ENCODE measurements at places on chromosomes 13 and 19. TPM values are rescaled to one million over a fixed set of nuclear protein-coding genes. Genes with fewer than 3 reads are reported as not detected.

DNA sequence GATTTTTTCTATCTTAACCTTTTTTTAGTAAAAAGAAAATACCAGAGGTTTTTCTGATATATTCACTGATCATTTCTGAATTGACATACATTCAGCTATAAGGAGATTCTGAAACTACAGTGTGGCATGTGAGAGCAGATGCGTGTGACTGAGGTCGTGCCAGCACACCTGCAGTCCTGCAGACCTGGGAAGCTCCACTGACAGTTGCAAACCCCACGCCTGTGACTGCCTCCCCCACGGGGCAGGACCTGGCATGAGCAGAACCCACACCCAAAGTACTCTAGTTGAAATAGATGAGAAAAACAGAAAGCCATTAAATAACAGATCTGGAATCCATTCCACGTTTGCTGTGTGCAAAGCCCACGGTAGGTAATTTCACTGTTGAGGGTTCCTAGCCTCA lies 80.7 kb downstream of the TEX29 start:
- DNase-seq = no peak

- DNase-seq = peak; percentile 48
Measured at GRCh38 chr19:34963573-34964406, at the start of gene ZNF792. Gene ZNF792, minus strand, starts transcription at chr19:34964229. Its CDS starts 567 bp downstream, at chr19:34963662.

ERCC5 gene
- 48.1 TPM for total RNA-seq

ZNF649 gene
- total RNA-seq = 10.9 TPM

DNA sequence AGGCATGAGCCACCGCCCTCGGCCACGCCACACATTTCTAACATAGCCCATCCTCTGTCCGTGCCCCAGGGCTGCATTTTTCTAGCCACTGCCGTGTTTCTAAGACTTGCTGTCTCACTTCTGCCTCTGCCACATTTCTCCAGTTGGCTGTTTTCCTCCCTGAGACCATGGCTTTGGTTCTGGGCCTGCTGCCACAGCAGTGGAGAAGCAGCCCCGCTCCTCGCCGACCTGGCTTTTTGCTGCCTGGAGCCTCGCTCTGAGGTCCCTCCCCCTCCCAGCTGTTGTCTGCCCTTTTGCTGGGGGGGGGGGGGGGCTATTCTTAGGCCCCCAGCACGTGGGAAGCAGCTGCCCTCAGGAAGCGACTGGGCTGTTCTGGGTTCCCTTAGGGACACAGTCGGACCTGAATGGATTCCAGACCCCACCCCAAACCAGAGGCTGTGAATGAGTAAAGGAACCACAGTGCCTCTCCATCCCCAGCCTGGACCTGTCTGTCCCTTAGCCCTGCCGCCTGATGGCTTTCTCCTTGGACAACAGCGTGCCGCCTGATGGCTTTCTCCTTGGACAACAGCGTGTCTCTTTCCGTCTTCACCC lies 3.3 kb downstream of the GYS1 start:
- no peak for DNase-seq

ONECUT3 gene
- not detected for total RNA-seq

DNA sequence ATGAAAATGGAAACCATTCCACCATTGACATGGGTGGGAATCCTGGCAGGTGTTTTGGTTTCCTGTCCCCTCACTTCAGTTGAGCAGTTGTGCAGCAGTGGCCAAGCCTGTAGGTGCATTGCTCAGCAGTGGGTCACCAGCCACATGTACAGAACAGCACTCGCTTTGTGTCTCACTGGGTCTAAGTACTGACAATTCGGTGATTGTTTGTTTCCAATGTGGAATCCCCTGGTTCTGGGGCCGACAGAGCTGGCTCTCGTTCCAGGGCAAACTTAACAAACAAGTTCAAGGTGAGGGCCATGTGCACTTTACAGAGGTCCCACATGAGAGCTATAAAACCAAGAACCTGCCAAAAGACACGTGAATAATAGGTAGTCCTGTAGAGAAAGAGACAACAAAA lies 54.1 kb upstream of the SPATA13 start:
- no peak for DNase-seq

CLDND2 gene
- not detected for total RNA-seq

DNA sequence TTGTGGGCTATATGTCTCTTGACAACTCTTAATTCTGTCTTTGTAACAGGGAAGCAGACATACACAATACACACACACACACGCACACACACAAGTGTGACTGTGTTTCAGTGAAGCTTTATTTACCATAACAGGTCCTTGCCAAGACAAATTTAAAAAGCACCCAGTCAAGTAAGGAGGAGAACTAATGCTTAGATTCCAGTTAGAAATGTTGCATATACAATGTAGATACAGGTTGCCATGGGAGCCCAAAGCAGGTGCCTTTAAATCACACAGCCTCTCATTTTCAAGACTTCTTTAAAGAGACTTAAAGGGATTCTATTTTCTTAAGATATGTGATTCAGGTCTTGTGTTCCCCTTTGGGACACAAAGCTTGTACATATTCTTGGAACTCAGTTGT lies 1551.9 kb downstream of the EFNB2 start:
- DNase-seq = no peak

GRCh38 chr13:110887597-110888333 lies 27.1 kb downstream of the ANKRD10 start:
- DNase-seq = no peak

GRCh38 chr13:66344805-66345517 lies 885.2 kb downstream of the PCDH9 start:
- DNase-seq = no peak

DNA sequence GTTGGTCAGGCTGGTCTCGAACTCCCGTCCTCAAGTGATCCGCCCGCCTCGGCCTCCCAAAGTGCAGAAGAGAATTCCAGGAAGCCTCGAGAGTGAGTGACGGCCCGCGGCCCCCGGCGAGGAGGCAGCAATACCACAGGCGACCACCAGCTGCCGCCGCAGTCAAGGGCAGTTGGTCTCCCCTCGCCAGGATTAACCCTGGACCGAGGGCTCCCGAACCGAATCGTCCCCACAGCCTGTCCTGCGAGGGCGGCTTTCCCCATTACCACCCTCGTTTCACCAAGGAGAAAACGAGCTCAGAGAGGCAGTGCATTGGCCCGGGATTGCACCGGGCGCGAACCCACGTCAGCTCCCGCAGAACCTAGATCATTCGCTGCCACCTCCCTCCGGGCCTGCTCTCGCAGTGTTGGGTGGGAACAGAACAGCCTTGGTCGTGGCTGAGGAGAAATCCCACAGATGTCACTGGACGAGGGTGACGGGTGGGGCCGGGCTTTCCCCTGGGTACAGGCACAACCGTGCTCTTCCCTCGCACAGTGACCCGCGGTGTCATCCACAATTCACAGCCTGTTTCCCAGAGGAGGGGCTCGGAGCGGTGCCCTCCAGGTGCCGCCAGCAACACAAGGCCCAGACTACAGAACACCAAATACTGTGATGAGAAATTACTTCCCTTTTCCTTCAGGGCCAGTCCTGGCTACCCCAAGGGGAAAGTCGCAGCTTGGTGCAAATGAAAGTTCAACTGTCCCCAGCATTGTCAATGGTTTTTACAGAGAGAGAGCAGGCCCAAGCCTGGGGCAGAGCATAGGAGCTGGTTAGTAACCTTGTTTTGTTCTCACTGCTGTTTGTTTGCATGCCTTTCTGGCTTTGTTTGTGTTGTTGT lies 24.8 kb downstream of the C2CD4C start:
- no peak for DNase-seq

GRCh38 chr13:103931331-103931845 lies 865.2 kb upstream of the SLC10A2 start:
- no peak for DNase-seq

DNA sequence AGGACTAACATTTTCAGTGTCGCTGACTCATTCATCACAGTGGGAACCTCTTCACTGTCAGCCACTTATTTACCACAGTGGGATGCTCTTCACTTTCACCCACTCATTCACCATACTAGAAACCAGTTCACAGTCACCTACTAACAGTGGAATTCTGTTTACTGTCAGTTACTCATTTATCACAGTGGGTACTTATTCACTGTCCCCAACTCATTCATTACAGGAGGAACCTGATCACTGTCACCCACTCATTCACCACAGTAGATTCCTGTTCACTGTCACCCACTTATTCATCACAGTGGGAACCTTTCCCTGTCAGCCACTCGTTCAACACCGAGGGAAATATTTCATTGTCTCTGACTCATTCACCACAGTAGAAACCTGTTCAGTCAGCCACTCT lies 10.1 kb upstream of the ZNF85 start:
- DNase-seq = no peak

DNA sequence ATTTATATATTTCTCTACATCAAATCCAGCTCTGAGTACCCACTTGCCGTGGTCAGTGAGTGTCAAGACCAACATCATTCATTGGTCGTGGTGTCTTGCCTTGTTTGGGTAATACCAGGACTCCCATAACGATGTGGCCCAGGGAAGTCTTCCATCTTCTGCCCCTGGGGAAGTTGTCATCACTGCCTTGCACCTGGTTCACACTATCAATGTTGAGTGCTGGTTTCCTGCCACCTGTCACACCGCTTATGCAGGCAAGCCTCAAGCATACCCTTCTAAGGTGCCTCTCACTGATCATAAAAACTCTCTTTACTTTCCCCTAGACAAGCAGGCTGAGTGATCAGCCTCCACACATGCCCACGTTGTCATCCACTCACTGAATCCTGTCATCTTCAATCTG lies 382.4 kb downstream of the KCTD12 start:
- no peak for DNase-seq

IGLON5 gene
- not detected for total RNA-seq

OSCAR gene
- 0.07 TPM for total RNA-seq

PSG2 gene
- total RNA-seq = not detected

DNA sequence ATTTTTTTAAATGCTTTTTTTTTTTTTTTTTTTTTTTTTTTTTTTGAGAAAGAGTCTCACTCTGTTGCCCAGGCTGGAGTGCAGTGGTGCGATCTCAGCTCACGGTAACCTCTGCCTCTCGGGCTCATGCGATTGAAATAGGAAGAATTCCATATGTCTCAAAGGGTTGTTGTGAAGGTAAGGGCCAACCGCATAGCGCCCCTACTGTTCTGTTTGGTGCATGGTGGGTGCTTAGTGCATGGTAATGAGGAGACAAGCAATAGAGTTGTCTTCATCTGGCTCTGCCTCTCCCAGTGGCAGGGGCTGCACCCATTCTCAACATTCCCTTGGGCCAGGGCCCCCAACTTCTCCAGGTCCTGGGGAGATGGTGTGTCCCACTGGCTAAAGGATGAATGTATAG lies 68.7 kb downstream of the RASL11A start:
- no peak for DNase-seq

COMP gene
- total RNA-seq = not detected

GRCh38 chr19:1752757-1753728 lies at the start of gene ONECUT3:
Gene ONECUT3, plus strand, starts transcription at chr19:1753506. Its CDS starts 157 bp downstream, at chr19:1753663.
- no peak for DNase-seq

DNA sequence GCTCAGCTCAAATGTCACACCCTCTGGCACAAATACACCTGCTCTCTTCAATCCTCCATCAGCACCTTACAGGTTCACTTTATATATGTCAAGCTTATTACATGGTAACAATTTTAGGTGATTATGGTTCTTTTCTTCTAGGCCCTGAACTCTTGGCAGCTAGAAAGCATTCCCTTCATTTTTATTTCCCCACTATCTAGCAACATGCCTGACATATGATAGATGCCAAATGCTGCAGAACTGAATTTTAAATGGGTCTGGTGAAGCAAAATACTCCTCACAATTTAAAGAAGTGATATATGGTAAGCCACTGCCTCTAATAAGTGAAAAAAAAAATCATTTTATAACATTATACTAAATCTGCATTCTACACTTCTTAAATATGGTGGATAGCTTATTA lies 95.2 kb downstream of the USP12 start:
- DNase-seq = no peak

GRCh38 chr13:56924401-56924800 lies 216.3 kb upstream of the PRR20A start:
- no peak for DNase-seq

DNA sequence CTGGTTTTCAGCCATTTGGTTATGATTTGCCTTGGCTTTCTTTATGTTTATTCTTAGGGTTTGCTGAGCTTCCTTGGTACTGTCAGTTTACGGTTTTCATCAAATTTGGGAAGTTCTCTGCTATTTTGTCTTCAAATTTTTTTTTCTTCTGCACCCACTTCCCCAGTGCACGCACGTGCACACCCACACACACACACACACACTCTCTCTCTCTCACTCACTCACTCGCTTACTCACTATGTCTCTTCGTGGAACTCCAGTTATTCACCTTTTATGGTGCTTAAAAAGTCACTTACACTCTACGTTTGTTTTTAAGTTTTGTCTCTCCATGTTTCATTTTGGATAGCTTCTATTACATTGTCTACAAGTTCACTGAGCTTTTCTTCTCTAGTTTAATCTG lies 7.1 kb downstream of the AKAP11 start:
- no peak for DNase-seq

DNA sequence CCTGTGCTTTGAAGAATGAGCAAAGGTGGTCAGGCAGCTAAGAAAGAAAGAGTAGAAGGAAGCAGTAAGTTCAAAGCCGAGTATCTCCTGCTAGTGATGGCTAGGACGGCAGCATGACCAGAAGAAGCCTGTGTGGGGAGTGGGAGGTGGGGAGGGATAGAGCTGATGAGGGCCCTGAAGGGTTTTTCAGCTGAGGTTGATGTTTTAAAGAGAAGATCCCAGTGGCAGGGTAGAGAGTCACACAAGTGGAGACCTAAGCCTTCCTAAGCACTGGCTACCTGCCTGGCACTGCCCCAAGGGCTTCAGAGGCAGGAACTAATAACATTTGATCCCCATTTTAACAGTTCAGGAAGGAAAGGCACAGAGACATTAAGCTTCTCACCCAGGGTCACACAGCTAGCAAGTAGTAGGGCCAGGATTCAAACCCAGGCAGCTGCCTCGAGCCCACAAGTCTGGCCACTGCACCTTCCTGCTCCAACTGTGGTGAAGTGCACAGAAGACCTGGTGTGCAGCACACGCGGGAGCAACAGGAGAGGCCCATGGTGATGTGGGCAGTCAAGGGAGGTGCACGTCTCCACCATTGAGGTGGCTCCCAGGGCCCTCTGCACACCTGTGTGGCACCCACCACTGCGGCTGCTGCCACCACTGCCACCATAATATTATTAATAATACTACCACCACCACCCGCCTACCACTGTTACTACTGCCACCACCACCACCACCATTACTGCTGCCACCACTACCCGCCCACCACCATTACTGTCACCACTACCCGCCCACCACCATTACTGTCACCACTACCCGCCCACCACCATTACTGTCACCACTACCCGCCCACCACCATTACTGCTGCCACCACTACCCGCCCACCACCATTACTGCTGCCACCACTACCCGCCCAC lies 22.1 kb downstream of the CUL4A start:
- no peak for DNase-seq

S1PR4 gene
- 0.33 TPM for total RNA-seq

FPR1 gene
- not detected for total RNA-seq

ZNF835 gene
- 0.78 TPM for total RNA-seq

- peak; percentile 63 for DNase-seq
Measured at GRCh38 chr13:44974056-44974793, 15.0 kb downstream of the NUFIP1 start.

ZNF880 gene
- total RNA-seq = 14.3 TPM

GRCh38 chr19:5929625-5930024 lies 15.6 kb downstream of the CAPS start:
- no peak for DNase-seq

GRCh38 chr13:44013758-44014291 lies 134.1 kb downstream of the LACC1 start:
- peak; percentile 40 for DNase-seq

- DNase-seq = no peak
Measured at GRCh38 chr13:50758796-50759195, 84.7 kb downstream of the DLEU7 start.

CFD gene
- total RNA-seq = 0.49 TPM

- DNase-seq = no peak
Measured at GRCh38 chr19:6711078-6711361, 9.4 kb downstream of the C3 start.
